Cardiac fibroblast (primary cell): ENCODE measurements at places on chromosomes 12 and 14.

GRCh38 chr14:100644383-100644782 lies 57.2 kb upstream of the BEGAIN start:
- no peak for DNase-seq

- DNase-seq, result no peak
Measured at GRCh38 chr14:81324011-81324410, 76.1 kb downstream of the STON2 start.

GRCh38 chr14:62665286-62665685 lies 380.0 kb downstream of the KCNH5 start:
- no peak for DNase-seq

DNA sequence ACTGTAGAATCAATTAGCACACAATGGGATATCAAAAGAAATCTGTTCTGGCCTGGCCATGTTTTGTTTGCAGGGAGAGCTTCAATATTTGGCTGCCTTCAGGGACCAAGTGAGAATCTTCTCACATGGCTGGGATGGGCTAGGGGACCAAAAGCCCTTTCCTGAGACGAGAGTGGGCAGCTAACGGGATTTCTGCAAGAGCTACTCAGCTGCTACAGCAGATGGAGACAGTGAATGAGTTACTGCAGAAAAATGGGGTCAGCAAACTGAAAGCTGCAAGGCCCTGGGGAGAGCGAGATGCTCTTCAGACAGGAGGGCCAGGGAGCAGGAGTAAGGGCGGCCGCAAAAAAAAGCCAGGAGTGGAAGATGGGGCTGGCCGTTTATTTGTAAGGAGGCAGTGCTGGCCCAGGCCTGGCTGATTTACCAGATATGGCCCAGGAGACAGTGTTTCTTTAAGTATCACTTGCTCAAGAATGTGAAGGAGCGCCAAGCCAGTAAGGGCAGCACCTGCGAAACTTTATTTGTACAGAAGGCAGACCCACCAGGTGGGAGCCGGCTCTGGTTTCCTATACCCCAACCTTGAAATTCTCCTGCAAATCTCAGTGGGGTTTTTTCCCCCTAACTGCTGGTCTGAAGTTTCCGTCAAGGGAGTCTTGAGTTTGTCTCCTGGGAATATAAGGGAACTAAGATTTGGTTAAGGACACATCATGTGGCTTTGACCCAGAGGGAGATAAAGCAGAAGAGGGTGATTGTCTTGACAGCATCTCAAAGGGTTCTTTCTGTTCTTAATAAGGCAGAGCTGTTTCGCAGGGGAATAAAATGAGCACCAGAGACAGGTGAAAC lies 57.8 kb downstream of the SSH1 start:
- no peak for DNase-seq

DNA sequence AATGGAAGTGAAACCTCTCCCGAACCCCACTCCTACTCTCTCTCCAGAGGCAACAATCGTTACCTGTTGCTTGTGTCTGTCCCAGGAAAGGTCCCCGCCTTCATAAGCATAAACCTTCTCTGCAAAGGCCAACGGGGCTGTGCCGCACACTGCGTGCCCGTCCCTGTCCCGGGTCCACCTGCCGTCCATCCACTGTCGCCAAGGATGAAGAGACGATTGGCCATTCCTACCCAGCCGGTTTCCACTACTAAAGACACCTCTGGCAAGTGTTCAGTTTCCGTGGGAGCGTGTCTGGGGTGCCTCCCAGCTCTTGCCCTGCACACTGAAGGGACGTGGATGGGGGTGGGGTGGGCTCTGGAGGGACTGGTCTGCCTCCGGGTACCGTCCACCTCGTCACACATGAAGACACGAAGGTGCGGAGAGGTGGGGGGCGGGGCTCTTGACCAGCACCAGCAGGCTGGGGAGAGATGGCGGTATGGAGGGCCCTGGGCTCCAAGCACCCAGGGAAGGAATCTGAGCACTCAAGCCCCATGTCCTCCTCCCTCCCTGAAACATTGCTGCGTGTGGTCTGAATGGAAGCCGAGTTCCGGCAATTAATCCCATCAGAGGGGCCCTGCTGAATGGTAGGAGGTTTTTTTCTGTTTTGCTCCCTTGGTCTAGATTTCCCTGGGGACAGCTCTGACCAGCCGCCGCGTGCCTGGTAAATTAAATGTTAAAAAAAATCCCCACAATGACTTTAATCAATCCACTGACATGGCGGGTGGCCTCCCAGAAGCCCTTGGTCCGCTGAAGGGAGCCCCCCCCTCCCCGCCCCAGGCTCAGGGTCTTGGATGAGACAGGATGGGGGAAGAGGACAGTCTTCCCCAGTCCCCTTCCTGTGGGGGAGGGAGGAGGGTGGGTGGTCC lies 4.1 kb upstream of the KIF26A start:
- DNase-seq, result no peak

- no peak for DNase-seq
Measured at GRCh38 chr12:132454193-132454932, 35.6 kb upstream of the FBRSL1 start.

DNA sequence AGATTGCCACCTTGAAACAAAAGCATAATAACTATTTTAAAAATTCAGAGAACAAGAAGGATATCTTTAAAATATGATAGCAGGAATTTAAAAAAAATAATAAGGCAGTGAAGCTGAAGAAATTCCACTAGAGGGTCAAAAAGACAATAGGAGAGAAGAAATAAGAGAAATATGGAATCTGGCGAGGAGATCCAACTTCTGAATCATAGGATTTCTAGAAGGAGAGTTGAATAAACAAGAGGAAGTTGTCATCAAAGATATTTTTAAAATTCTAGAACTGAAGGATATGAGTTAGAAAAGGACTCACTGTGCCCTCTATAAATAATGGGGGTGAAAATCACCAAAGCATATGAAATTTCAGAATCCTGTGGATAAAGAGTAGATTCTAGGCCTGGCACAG lies 26.8 kb upstream of the TOMM20L start:
- peak; percentile 57 for DNase-seq

- no peak for DNase-seq
Measured at GRCh38 chr12:58980768-58981167, 60.5 kb upstream of the LRIG3 start.

DNA sequence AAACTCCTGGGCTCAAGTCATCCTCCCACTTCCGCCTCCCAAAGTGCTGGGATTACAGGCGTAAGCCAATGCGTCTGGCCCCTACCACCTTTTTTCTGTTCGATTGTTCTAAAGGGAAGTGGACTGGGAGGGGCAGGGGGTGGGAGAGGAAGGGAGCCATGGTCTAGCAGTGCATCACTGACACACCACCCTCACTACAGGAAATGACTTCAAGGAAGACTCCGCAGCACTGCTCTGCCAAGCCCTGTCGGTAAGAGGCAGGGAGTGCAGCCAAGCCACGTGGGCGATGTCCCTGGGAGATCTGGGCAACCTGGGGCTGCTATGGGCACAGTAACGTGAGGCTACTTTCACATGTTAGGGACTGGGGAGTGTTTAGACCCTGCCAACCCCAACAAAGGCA lies 18.0 kb downstream of the LRRC74A start:
- peak; percentile 85 for DNase-seq

- no peak for DNase-seq
Measured at GRCh38 chr12:52364901-52365489, 2.3 kb downstream of the KRT85 start.

- DNase-seq, result peak; percentile 3
Measured at GRCh38 chr12:90970471-90970870, 15.5 kb upstream of the CCER1 start.

GRCh38 chr12:23887055-23887835 lies 62.2 kb downstream of the SOX5 start:
- peak; percentile 27 for DNase-seq

DNA sequence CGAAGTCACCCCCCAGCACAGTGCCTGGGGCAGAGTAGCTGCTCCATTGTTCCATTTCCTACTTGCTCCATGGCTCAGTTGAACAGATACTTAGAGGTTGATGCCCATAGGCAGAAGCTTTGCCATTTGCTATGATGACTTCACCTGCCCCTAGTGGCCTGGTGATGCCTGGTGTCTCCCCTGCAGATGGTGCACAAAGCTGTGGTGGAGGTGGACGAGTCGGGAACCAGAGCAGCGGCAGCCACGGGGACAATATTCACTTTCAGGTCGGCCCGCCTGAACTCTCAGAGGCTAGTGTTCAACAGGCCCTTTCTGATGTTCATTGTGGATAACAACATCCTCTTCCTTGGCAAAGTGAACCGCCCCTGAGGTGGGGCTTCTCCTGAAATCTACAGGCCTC lies 10.6 kb downstream of the SERPINA5 start:
- no peak for DNase-seq

DNA sequence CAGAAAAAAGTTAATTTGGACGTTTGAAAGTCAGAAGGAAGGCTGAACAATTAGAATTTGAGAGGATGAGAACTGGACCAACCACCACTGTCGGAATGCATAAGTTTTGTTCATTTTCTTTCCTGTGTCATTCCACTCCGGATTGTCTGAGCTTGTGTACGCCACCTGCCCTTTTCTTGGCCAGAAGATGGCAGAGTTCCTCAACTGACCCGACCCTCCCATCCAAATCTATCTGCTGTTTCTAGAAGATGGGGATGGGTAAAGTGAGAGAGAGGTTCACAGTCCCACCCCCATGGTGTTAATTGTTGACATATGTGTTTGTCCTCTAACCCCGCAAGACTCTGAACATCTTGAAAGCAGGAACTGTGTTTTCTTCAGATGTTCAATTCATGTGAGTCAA lies 388.0 kb downstream of the VRK1 start:
- DNase-seq, result no peak

DNA sequence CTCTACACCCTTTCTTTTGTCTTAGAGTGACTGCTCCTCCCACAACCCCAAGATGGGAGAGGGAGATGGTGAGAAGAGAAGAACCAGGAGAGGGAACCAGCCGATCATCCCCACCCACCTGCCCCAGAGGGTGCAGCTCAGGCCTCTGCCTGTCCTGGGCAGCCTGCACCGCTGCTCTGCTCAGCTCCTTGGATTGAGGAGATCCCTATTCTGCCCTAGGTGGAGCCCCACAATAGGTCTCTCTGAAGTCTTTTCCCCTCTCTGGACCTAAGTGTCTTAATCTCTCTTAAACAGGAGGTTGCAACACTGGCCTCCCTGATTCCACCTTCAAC lies 2.2 kb downstream of the ANKRD33 start:
- DNase-seq, result no peak

GRCh38 chr12:76558684-76559399 lies 729 bp downstream of the OSBPL8 start:
- peak; percentile 29 for DNase-seq

- no peak for DNase-seq
Measured at GRCh38 chr14:103231376-103232019, 102.5 kb upstream of the EIF5 start.

DNA sequence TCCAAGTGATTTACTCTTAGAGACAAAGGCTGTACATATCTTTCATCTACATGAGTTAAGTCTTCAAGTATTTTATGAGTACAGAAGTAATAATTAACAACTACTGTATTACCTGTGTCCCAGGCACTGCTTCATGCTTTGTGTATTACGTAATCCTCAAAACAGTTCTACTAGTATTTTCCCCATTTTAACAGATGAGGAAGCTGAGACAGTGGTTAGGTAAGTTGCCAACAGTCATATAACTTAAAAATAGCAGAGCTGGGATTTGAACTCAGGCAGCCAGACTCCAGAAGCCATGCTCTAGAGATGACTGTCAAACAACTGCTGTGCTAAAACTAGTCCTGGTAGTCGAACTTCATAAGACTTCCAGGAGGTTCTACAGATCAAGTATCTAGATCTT lies 10.7 kb downstream of the TRMT5 start:
- DNase-seq, result no peak

DNA sequence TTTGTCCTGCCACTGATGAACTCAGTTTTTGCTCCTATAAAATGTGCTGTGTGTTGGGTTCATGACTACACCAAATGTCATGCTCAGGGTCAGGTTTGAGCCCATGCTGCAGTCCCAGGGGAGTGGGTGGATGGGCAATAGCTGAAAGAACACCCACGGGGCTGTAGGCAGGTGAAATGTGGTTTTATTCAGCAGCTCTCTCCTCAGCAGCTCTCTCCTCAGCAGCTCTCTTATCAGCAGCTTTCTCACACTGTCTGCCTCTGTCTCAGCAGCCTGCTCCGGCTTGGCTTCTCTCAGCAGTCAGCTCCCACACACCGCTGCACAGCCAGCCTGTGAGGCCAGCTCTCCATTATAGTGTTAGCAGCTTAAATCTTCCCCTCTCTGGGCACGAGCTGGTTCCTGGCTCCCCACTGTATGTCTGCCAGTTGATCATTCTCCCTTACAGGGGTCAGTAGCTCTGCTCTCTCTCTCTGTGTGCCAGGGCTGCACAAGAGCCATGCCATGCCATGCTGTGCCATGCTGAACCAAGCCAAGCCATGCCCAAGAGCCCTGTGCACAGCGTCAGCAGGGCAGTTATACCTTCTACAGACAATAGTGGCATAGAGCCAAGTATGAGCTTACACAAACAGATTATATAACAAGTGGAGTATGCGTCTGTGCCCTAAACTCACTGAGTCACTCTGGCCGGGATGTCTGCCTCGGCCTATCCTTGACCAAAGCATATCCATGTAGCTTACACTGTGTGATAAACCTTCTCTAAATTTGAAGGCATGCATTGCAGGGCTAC lies 303.3 kb upstream of the TMPO start:
- DNase-seq, result peak; percentile 59

DNA sequence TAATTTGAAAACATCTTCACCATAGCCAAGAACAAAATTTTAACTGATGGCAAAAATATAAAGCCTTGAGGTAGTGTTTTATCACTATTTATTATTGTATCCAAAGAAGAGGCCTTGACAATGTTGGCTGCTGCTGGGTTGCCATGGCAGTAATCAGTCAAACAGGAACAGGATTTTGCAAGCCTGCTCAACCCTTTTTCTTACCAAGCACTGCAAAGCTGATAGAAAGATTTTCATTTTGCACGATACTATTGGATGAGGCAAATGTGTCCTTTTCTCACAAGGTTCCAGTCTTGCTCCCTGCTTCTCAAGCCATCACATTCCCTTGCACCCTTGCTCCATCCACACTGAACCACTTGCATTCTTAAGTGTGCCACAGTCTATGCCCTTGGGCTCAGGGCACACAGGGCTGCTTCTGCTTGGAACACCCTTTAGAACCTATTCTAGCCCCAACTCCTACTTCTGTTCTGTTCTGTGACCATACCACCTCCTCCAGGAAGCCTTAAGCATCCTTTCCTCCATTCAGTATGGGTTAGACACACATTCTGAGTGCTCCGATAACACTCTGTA lies 76.5 kb upstream of the AMIGO2 start:
- peak; percentile 61 for DNase-seq

DNA sequence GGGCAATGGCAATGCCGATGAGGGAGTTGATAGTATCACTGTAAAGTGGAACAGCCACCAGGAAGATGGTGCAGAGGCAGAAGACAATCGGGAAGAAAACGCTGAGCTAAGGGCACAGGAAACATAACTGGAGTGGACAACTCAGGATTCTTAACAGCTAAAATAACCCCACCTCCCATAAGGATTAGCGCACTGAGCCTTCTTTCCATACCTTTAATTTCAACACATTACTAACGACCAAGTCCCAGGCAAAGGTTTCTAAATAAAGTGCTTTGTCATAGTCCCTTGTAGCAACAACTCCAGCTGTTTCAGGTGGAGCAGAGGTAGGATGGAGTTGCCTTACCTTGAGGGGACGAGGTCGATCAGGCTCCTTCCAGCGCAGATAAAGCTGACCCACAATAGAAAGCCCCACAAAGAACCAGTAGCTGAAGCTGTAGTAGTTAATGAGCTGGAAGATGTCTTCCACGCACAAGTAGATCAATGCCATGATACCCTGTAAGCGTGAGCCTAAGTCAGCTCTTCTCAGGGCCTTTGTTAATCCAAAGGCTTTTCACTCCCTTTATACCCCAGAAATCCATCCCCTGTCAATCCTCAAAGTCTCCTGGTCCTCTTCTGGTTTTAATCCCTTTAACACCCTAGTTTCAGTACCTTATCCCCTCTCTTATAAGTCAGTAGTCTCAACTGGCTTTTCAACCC lies 7.7 kb downstream of the OXA1L start:
- DNase-seq, result no peak
